ENCODE measurements at places on chromosomes 2 and 18. TPM values are rescaled to one million over a fixed set of nuclear protein-coding genes. Genes with fewer than 3 reads are reported as not detected.

The CLIP4 gene
- 27.9 TPM for polyA plus RNA-seq

The PDCD1 gene
- 7.4 TPM for polyA plus RNA-seq

The PPP1R1C gene
- polyA plus RNA-seq, result 12.0 TPM

The IL36A gene
- polyA plus RNA-seq, result not detected

The HOXD3 gene
- polyA plus RNA-seq, result 0.16 TPM

The MTLN gene
- polyA plus RNA-seq, result 565 TPM

The ERFE gene
- polyA plus RNA-seq, result 0.16 TPM

The CRYGC gene
- not detected for polyA plus RNA-seq

The COBLL1 gene
- polyA plus RNA-seq, result 3.2 TPM

The CARF gene
- polyA plus RNA-seq, result 2.8 TPM

The BAZ2B gene
- polyA plus RNA-seq, result 16.1 TPM

The ASXL3 gene
- 0.97 TPM for polyA plus RNA-seq

The TM4SF20 gene
- polyA plus RNA-seq, result not detected
